Upper lobe of left lung (tissue), 6 donors: ENCODE measurements at places on chromosomes 2 and 18. TPM values are rescaled to one million over a fixed set of nuclear protein-coding genes. Genes with fewer than 3 reads are reported as not detected.

DNA sequence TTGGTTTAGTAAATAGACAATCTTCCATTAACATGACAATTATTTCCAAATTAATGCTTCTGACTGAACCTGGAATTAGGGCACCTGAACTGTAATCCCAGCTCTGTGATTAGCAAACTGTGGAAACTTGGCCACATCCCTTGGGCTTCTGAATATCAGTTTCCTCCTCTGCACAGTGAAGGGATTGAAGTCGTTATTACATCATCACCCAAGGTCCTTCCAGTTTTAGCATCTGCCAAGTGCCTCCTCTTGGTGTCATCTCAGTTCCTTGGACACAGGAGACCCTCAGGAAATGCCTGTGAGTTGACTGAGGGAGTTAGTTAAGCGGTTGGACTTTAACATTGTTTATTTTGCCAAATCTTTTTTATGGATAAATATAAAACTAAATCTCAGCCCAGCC is 64.8 kb downstream of the MOGAT1 start:
- no peak for DNase-seq

GRCh38 chr2:203692031-203692710 is 14.3 kb upstream of the CD28 start:
- DNase-seq, result no peak

DNA sequence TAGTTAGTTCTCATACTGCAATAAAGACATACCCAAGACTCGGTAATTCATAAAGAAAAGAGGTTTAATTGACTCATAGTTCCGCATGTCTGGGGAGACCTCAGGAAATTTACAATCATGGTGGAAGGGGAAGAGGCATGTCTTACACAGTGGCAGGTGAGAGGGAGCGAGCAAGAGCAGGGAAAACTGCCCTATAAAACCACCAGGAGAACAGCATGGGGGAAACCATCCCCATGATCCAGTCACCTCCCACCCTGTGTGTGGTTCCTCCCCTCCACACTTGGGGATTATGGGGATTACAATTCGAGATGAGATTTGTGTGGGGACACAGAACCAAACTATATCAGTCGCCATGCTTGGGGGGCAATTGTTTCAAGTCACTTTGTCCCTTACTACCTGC is 1.1 kb upstream of the SSB start:
- no peak for DNase-seq

- no peak for DNase-seq
Measured at GRCh38 chr18:10840743-10841142, 308.6 kb downstream of the PIEZO2 start.

- DNase-seq, result no peak
Measured at GRCh38 chr2:162182395-162182794, 30.3 kb upstream of the GCG start.

DNA sequence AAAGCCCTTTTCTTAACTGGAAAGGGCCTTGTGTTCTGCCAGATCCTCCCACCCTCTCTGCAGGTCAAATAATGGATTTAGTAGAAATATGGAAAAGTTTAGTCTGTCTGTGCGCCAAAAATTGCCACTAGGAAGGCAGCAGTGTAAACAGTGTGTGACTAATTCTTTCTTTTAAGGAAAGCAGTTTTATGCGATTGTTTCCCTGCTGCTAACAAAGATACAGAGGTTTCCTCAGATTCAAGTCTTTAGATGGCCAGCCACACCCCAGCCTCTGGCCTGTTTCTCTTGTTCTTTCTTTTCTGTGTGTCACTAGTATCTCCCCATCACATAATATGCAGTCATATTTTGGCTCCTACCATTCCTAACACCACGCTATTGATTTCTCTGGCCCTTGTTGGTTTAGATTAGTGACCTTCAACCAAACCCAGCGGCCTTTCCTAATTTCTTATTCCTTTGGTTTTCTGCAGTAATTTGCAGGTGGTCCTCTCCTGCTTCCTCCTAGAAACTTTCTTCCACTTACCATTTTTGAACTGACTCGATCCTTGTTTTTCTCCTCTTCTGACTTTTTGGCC is 157.4 kb downstream of the LTBP1 start:
- DNase-seq, result no peak

- no peak for DNase-seq
Measured at GRCh38 chr18:42141439-42141838, 186.4 kb downstream of the PIK3C3 start.

DNA sequence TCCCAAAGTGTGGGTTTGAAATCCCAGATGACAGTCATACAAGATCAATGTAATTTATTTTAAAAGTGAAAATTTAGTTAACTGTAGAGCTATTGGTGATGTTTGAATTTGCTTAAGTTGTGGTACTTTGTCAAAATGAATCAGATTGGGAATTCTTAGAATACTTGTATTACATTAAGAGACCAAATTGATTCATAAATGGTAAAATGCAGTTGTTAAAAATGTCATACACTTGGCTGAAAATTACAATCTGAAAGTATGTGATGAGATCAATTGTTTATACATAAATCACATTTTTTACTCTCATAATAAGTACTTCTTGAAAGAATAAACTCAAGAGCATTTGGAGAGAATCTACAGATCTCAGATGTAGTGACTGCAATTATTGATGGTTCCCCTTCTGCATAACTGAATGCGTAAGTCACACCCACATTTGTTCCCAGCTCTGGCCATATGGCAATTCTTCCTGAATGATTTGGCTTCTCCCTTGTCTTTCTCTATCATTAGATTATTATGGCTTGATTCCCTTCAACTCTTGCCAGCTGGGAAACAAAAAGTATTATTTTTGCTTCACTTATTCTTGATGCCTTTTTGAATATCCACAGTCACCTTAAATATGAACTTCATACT is 558.5 kb downstream of the CPS1 start:
- DNase-seq, result no peak

ANXA4 gene
- total RNA-seq, result 214 TPM

C2orf72 gene
- total RNA-seq, result not detected

PTPN2 gene
- 119 TPM for total RNA-seq
